ENCODE measurements at places on chromosomes 4 and X.

- peak; percentile 53 for DNase-seq
Observed at GRCh38 chr4:42331914-42332368, 65.3 kb upstream of the SHISA3 start.

- DNase-seq, result no peak
Observed at GRCh38 chr4:121094297-121094966, 22.1 kb upstream of the NDNF start.

DNA sequence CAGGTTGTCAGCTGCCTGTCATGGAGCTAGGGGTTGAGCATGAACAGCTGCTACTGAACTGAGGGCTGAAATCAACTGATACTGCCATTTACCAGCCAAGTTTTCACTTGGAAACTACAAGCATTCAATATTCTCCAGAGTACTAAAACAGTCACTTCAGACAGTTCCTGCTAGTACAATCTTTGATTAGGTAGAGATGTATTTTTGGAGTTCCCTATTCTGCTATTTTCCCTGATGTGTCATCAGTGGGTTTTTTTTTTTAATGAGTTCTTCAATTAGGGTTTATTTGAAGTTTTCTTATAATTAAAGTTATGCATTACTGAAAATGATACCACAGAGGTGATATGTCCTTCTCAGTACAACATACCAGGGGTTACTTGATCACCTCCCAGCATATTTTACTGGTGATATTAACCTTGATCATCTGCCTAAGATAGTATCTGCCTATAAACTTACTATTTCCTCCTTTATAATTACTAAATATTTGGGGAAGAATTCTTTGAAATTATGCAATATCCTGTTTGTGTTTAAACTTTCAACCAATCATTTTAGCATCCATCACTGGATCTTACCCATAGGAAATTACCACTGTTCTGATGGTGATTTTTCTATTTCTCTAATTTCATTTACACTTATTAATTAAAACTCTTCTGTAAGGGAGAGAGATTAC is 13.6 kb downstream of the PDCL2 start:
- DNase-seq, result no peak

- DNase-seq, result no peak
Observed at GRCh38 chr4:38834570-38834969, 22.0 kb downstream of the TLR6 start.

- no peak for DNase-seq
Observed at GRCh38 chr4:24489870-24490269, 94.5 kb downstream of the DHX15 start.

DNA sequence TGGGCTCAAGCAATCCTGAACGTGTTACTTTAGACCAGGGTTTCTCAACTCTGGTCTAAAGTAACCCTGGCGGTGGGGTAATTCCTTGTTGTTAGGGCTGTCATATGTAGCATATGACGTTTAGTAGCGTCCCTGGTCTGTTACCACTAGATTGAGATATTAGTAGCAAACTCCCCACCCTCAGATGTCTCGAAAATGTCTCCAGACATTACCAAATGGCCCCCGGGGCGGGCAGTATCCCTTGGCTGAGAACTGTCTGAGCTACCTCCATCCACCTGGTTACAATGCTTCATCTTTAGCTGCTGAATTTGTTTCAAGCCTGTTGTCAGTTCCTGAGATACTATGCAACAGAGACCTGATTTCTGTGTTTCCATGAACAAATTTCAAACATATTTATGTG is 56.7 kb downstream of the CLDN34 start:
- peak; percentile 9 for DNase-seq

GRCh38 chr4:11494232-11494631 is 65.5 kb upstream of the HS3ST1 start:
- no peak for DNase-seq
